ENCODE measurements at places on chromosomes 2 and 18. TPM values are rescaled to one million over a fixed set of nuclear protein-coding genes. Genes with fewer than 3 reads are reported as not detected.

Gene PLEK
- not detected for total RNA-seq

Gene ALPP
- 0.75 TPM for total RNA-seq

Gene ALPI
- total RNA-seq = not detected

Gene CYS1
- total RNA-seq = 1.3 TPM

Gene RANBP2
- total RNA-seq = 23.0 TPM

Gene SP140
- 0.45 TPM for total RNA-seq

Gene MAP3K19
- not detected for total RNA-seq

Gene SGO2
- 13.6 TPM for total RNA-seq

Gene EFEMP1
- 43.3 TPM for total RNA-seq

Gene TPO
- total RNA-seq = 0.22 TPM

Gene ZDBF2
- 0.74 TPM for total RNA-seq

All from A549 treated with CORT108297 at 1 μM for 4 hours (cell line).